ENCODE measurements at places on chromosomes 4 and X. TPM values are rescaled to one million over a fixed set of nuclear protein-coding genes. Genes with fewer than 3 reads are reported as not detected.
A peak's percentile ranks its signal among the peaks of the same experiment; 100 is the strongest.

DNA sequence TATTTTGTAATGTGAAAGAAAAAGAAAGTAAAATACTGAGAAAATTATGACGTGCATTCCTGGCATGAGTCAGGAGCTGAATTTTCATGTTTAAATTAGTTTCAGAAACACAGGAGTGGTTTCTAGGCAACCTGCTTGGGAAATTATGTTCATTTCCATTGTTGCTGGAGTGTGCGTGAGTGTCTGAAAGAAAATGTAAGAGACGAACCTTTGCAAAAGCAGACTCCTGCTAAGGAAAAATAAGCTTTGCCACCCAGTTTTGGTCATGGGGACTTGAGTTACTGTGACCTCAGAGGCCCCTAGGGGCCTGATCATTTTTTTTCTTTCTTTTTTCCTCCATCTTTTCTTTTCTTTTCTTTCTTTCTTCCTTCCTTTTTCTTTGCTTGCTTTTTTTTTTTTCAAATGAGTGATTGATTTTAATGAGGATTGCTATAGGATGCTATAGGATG, 18.8 kb upstream of the CHRNA9 start:
- DNase-seq = no peak

COL4A5 gene
- 29.4 TPM for total RNA-seq

GRCh38 chr4:22019676-22020075, 71.1 kb upstream of the KCNIP4 start:
- no peak for DNase-seq

GRIPAP1 gene
- total RNA-seq = 39.4 TPM

CDKN2AIP gene
- 6.4 TPM for total RNA-seq

- no peak for DNase-seq
Measured at GRCh38 chr4:176475067-176475466, 155.3 kb downstream of the SPCS3 start.

XAGE1B gene
- not detected for total RNA-seq

DNA sequence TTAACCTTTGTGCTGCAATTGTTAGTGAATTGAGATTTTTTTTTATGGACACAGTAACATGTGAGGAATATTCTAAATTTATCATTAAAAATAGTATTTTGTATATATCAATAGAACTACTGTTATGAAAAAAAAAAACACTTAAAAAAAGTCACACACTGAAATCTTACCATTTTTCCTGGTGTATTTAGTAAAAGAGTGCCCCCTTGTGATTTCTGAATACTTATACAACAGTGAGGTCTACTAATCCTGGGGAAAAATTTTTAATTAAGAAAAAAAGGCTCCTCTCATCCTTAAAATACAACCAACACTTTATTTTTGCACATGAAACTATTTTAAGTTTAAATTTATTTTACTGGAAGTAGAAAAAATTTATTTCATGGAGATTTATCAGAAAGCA, 56.4 kb upstream of the SPOCK3 start:
- peak; percentile 7 for DNase-seq

- DNase-seq = no peak
Measured at GRCh38 chrX:109990582-109991276, 12.2 kb upstream of the TMEM164 start.

- DNase-seq = no peak
Measured at GRCh38 chr4:6905516-6906445, 3.8 kb upstream of the TBC1D14 start.

DNA sequence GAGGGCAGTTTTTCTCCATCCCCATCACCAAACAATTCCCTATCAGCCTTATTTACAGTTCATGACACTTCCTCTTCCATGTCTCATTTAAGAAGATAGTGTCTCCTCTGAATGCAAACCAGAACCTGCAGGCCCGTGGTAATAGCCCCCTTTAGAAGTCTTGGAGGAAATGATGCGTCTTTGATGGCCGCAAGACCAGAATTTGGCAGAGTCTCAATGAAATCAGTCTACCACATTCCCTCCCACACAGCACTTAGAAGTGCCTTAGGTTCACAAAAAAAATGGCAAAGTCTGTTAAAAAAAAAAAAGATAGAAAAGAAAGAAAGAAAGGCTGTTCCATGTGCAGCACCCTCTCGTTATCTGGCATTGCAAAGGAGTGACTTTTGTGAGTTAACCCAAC, 2.1 kb upstream of the KDR start:
- DNase-seq = no peak

DNA sequence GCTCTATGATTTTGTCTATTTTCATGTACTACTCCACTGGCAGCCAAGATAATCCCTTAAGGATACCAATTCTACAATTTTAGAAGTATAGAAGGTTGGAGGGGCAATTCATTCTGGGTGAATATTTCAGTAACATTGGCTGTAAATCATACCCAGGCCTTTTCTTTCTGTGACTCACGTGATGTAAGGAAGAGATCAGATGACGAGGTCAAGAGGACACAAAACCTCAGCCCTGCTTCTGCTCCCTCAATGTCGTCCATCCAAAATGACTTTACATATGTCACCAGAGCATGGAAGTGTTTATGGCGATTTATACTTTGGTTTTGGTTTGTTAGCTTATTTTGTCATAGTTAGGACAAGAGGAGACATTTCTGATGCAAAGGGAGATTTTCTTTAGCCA, 70.7 kb upstream of the SLC4A4 start:
- DNase-seq = no peak

ETDA gene
- total RNA-seq = not detected

DNA sequence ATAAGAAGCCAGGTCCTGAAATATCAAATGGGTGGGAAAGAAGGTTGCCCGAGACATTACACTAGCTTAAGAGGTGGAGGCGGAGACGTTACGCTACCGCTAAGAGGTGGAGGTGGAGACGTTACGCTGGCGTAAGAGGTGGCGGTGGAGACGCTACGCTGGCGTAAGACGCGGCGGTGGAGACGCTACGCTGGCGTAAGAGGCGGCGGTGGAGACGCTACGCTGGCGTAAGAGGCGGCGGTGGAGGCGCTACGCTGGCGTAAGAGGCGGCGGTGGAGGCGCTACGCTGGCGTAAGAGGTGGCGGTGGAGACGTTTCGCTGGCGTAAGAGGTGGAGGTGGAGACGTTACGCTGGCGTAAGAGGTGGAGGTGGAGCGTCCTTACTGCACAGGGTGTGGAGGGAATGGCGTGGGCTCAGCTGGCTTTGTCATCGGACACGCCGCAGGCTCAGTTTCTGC, 12.8 kb downstream of the CYP4V2 start:
- DNase-seq = peak; percentile 81

GLRA3 gene
- not detected for total RNA-seq

DNA sequence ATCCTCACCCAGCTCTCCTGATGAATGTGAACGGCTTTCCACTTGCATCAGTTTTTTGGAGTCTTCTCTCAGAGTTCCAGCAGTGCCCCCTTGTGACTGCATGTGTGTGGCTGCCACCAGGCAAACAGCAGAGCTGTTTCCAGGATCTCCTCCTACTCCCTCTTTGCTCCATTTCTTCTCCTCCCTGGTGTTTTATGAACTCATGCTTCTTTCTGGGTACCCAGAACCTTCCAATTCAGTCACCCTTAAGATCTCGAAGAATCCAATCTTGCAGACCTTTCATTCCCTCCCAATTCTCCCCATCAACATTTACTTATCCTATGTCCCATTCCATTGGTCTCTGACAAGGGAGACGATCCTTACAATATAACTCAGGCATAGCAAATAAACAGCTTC, 6.8 kb upstream of the TCEANC start:
- DNase-seq = peak; percentile 24

COX7B gene
- total RNA-seq = 268 TPM

PPP1R2C gene
- total RNA-seq = not detected
